ENCODE measurements at places on chromosomes 1 and 21.

DNA sequence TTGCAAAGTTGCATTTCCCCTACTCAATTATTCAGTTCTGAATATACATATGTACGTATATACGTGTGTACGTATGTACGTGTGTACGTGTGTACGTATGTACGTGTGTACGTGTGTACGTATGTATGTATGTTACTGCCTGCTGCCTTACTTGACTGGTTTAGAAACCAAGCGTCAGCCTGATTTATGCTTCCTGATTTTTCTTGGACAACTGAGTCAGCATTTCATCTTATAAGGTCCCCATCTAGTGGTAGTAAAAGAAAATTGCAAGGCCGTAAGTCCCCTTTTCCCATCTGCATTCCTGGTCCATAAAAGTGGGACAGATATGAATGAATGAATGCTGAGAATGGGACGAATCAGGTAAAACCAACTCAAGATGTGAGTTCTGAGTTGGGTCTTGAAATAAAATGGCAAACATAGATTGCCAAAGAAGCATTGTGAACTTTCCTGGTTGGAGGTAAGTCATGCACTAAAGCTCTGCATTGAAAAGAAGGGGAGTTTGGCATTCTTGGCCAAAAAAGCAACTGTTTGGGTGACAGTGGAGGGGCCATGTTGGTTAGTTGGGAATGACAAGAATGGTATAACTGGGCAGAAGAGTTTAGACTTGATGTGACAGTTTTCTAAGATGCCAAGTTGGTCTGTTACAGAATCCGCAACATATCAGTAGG, 76.4 kb upstream of the DNAH14 start:
- peak; percentile 43 for DNase-seq

GRCh38 chr21:15749082-15749860, 19.5 kb downstream of the USP25 start:
- no peak for DNase-seq

GRCh38 chr1:237383791-237384190, 341.8 kb downstream of the RYR2 start:
- DNase-seq, result no peak

DNA sequence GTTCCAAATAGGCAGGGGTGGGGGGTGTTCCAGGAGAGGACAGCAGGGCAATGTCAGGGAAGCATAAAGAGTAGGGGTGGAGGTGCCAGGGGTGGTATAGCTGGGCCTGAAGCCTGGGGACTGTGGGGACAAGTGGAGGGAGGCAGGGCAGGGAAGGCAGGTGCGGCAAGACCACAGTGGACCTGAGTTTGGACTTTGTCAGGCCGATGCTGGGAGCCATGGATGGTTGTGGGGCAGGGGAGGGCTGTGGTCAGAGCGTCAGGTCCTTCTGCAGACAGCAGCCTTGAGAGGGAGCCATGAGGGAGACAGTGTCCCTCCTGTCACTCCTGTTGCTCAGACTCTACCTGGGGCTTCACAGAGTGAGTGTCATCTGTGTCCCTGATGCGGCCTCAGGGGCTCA, 320.3 kb downstream of the PTPRU start:
- no peak for DNase-seq

DNA sequence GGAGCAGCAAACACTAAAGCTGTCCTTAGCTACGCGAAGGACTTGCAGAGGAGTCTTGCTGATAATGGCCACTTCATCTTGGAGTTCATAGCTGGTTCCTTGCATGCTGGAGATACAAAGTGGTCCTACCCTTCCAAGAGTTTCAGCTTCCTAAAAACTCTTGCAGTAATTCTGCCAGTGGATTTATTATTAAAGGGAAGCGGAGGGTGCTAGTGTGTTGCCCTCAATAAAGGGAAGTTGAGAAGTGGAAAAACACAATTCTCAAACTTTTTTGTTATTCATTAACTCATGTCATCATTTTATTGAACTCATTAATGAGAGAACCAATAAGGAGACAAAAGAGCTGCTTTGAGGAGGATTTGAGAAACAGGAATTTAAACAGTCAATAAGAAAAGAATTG, 6.5 kb upstream of the HAPLN2 start:
- DNase-seq, result no peak
